HT-29 (cell line): ENCODE measurements at places on chromosomes 6 and 20. TPM values are rescaled to one million over a fixed set of nuclear protein-coding genes. Genes with fewer than 3 reads are reported as not detected.

- no peak for DNase-seq
Observed at GRCh38 chr20:63555661-63556381, 1.9 kb downstream of the FNDC11 start.

GRCh38 chr6:89180971-89181370 is 35.1 kb downstream of the PM20D2 start:
- no peak for DNase-seq

DNA sequence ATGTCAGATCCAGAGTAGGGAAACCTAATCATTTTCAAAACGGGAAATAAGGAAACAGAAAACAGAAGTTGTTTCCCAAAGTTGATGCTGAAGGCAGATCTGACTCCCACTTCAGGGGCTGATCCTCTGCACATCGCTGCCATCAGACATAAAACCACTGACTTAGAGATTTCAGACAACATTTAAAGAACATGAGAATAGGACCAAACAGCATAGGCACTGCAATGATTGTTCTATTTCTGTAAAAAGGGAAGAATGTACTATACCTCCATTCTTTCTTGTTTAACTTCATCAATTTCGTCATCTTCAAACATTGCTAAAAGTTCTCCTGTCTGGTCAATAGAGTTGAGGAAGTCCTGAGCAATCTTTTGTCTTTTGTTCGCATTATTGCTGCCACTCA is 324.7 kb upstream of the RUNX2 start:
- DNase-seq: no peak

Gene NTSR1
- 76.6 and 78.7 TPM in 2 replicates for total RNA-seq

DNA sequence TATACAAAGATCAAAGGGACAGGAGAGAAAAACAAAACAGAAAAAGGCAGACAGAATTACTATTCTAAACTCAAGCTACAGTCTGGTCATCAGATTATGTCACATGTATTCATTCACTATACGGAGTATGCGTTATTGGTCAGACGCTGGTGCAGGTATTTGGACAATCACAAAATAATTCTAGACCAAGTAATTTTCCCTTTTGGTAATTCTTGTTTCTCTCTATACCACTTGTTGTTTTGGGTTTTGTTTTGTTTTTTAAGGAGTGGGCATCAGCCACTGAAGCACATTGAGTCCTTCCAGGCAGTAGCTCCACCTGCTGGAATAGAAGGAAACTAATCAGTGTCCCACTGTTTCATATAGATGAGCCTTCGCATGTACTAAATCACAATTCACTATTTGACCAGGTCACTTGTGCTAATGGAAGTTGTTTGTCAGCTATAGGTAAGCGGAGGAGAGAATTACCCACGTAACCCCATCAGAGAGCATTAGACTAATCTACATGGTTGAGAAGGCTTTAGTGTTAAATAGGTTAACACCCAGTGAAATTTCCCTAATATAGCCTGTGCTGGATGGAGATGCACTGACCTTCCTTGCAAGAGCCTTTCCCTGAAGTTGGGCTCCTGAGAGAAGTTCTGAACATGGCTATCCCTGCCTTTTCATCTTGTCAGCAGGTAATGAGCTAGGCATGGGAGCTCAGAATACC is 77.9 kb downstream of the TNFAIP3 start:
- DNase-seq: peak; percentile 60
